ENCODE measurements at places on chromosomes 7 and 10. TPM values are rescaled to one million over a fixed set of nuclear protein-coding genes. Genes with fewer than 3 reads are reported as not detected.
A peak's percentile ranks its signal among the peaks of the same experiment; 100 is the strongest.

ELN gene
- total RNA-seq = 6.4 TPM

PITX3 gene
- 7.6 TPM for total RNA-seq

SH2D4B gene
- total RNA-seq = not detected

DNA sequence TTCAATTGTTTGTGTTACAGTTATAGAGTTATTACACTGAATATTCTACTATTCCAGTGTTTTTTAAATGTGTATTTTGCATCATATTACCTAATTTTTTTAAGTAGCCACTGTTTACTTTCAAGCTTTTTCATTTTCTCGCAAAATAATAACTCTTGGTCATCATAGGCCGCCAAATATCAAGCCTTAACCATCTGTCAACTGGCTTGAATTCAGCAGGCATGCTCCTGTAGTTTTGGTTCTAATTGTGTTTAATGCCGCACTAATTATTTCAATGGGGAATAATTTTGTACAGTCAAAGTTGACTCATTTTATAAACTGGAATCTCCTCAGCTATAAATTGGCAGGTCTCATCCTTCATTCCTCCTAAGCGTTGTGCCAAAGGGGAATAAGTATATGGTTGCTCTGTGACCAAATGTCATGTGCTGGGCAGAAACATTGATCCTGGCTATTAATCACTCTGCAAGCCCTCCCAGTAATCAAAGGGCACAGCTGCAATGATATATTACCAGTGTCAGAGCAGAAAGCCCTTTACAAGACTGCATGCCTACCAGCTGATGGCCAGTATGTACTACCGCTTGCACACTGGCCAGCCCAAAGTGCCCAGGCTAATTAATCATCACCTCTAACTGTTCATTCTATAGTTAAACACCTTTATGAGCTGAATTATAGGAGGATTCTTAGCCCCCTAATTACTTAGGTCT lies 74.8 kb downstream of the SKAP2 start:
- no peak for DNase-seq

GRCh38 chr7:22176791-22177412 lies 180.1 kb downstream of the RAPGEF5 start:
- no peak for DNase-seq

DNA sequence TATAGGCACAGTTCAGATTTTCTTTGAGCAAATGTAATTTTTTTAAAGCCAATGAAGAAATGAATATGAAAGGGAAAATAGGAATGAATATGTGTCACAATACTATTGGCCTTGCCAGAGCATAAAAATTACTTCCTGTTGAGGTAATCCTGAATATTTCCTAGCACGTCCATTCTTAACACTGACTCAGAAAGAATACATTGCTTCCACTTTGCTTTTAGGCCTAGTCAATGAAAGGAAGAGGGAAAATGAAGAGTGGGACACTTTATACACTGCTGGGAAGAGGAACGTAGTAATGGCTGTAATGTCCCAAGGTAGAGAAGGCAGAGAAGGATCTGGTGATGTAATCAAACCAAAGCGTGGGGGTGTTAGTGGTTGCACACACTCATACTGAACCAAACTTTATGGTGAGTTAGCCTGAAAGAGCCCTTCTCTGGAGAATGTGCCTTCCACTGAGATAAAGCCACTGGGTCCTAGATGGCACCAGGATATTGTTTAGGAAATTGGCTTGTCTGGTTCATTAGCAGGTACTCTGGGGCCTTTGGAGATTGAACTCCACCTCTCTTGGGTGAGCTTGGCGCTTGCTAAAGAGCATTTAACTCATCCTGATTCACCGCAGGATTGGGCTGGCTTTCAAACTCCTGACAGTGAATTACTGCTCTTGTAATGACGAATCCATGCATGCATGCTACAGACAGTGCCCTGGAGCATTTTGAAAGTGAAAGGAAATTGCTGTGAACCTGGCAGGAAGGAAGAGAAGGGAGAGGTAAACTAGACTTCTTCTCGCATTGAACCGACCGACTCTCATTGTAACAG lies 254.9 kb downstream of the KIAA1217 start:
- DNase-seq = peak; percentile 80

DNA sequence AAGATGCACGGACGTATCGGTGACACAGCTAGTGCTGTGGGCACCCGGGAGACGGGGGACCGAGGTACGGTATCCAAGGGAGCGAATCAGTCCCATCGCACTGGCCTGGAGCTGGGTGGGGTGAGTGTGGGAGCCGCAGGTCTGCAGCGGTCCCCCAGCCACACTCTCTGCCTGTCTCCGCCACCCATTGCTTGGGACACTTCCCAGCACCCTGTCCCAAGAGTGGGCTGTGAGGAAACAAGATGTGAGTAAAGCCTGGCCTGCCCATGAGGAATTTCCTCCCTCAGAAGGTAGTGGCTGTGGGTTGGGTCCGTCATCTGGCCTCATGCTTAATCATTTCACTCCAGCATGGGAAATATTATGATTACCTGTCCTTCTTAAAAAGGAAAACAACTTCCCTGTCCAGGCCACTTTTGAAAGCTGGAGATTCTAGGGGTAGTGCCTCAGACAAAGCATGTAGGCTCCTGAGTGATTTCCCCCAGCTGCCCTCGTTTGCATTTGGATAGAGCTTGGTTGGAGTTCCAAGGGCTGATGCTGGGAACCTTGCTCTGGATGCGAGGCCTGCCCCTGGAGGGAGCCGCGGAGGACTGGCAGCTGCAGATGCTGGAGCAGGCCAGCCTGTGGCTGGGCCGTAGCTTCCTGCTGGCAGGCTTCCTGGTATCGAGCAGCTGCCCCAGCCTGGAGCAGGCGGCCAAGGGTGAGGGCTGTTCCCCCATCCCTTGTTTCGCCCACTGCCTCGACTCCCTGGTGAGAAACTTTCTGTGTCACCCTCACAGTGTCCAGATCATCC lies 6.2 kb upstream of the ACTR3C start:
- DNase-seq = no peak

- DNase-seq = no peak
Measured at GRCh38 chr7:142908921-142909890, 23.7 kb upstream of the TRPV6 start.
